Activated CD4-positive, alpha-beta T cell treated with anti-CD3 and anti-CD28 coated beads, Interleukin-2, amount 50 U/mL, for 1 hour (primary cell): ENCODE measurements at places on chromosomes 5 and 9.

GRCh38 chr5:56052735-56053134, 58.0 kb upstream of the IL6ST start:
- DNase-seq: no peak

- no peak for DNase-seq
Measured at GRCh38 chr5:138737494-138738265, 15.5 kb upstream of the CTNNA1 start.

DNA sequence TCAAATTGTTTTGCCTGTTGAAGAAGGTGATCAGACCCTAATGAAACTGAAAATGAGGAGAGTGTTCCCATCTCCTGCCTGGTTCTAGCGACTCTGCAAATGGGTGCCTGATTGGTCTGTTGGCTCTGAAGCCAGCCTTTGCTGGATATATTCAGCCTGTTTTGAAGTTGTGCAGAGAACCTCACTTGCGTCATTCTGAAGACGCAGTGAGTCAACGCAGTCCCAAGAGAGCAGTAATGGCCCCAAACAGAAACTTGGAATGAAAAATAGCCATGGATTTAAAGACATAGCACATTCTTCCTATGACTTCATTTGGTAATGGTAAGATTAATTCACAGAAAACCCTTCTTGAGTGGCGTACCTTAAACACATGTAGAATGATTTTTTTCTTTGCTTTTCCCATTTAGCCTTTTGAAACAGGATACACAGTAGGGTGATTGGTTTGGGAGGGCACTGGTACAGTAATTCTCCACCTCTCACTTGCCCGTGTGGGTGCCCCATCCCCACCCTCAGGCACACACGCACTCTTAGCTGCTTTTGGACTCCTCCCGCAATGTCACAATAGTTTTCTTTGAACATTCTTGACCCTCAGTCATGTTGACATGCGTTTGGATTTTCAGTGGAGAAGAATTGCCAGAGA, 54.1 kb upstream of the ABL1 start:
- DNase-seq: no peak

DNA sequence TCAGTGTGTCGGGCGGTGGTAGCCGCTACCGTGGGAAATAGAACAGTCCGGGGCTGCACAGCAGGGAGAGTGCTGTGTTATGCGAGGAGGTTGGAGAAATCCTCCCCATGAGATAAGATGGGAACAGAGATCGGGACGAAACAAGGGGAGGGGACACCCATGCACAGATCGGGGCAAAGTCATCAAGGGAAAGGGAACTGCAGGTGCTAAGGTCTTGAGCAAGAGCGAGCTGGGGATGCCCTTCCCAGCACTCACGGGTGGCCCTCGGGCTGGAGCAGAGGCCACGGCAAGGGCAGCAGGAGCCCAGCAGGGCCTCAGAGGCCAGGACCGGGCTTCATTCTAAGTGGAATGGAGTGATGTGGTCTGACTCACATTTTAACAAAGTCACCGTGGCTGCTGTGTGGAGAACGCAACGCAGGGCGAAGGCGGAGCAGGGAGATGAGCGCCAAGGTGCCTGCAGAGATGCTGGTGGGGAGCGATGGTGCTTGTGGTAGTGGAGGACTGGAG, 7.7 kb downstream of the IL13 start:
- no peak for DNase-seq

DNA sequence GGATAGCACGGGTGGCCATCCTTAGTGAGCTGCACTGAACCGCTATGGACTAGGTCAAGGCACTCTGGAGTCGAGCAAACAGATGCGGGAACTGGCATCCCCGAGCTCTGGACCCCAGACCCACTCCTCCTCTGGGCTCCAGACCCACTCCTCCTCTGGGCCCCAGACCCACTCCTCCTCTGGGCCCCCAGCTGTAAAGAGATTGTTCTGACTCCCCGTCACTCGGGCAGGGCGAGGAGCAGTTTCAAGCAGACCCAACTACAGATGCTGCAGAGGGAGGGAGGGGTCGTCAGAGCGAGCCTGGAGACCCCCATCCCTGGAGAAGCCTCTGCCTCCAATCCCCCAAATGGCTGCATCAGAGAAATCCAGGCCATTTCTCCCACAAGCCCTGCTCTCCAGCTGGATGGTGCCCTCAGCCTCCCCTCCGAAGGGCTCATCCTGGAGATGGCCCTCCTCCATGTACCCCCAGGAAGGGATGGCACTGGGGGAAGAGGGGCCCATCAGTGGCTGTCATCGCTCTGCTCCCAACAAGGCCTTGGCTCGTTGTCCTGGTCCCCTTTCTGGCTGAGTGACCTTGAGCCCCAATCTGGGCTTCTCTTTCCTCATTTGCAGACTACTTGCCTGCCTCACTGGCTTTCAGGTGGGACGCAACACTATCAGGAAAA, 38.7 kb downstream of the DUSP1 start:
- DNase-seq: no peak
